GM23248 (cell line): ENCODE measurements at places on chromosomes 5 and 9.

- DNase-seq = no peak
Observed at GRCh38 chr5:74570250-74570649, 70.3 kb downstream of the ENC1 start.

- DNase-seq = peak; percentile 89
Observed at GRCh38 chr9:129995409-129996160, 47.4 kb downstream of the FNBP1 start.

- DNase-seq = no peak
Observed at GRCh38 chr9:125293134-125293533, 31.5 kb downstream of the GAPVD1 start.

GRCh38 chr5:167063788-167064187, 1227.7 kb upstream of the WWC1 start:
- no peak for DNase-seq

- DNase-seq = peak; percentile 40
Observed at GRCh38 chr9:121199921-121200320, 1.7 kb downstream of the RAB14 start.

GRCh38 chr9:109912726-109913460, 132.9 kb downstream of the PALM2AKAP2 start:
- DNase-seq = peak; percentile 85

DNA sequence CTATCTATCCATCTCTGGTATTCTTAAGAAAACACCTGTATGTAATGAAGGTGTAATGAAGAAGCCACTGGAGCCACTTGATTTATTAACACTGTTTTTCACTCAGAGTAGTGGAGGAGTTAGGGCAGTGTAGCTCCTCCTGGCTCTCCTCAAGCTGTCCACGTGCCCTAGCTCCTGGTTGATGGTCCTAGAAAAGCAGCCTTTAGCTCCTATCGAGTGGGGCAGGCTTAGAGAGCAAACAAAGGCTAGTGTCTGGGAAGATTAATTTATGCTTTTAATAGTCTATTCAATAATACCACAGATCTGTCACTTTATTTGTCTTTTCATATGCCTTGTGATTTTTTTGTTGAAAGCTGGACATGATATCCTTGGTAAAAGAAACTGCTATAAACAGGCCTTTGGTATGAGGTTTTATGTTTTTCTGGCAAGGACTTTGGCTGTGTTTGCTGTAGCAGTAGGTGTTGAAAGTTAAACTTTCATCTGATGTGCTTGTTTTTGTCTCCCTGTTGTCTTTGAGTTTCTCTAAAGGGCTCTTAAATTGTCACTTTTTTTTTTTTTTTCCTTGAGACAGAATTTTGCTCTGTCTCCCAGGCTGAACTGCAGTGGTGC, 141.1 kb downstream of the GCNT1 start:
- DNase-seq = no peak

DNA sequence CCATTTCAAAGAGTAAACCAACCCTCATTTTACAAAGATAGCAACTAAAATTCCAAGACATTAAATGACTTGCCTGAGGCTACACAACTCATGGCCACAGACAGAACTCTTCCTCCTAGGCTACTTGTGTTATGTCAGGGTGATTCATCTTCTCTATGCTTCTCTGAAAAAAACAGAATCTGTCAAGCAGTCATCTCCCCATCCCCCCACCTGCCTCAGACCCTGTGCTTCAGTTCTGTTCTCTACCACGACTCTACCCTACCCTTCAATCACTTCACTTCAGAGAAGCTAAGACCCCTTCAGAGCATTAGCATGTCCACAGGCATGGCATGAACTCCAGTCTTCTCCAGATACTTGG, 277.7 kb upstream of the PTGER4 start:
- DNase-seq = peak; percentile 56

DNA sequence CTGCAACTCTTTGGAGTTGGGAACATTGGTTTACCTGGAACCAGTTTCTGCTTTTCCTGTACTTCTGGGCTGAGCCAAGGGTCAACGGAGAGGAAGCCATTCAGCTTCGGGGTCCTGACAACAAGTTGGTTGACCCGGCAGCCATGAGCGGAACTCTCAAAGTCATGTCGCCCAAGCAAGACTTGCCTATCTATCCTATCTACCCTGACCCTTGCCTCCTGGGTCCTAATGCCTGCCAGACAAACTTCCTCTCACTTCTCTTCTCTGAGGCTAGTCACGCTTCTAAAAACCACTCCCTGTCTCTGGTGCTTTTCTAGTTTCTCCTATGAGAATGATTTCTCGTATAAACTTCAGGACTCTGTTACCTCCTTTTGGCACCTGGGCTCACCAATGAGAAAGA, 44.7 kb upstream of the CRHBP start:
- DNase-seq = no peak

- DNase-seq = peak; percentile 73
Observed at GRCh38 chr9:36191290-36191645, 547 bp downstream of the CLTA start.
